ENCODE measurements at places on chromosomes 1 and 21. TPM values are rescaled to one million over a fixed set of nuclear protein-coding genes. Genes with fewer than 3 reads are reported as not detected.

GRCh38 chr1:27634985-27635367 is at the start of gene FGR:
TSS of gene FGR (minus strand) at chr1:27635185. CDS start at chr1:27623916, 11,269 bp downstream.
- H3K27me3 ChIP-seq: peaks cover 4% of the 10 kb centered on the region
- peaks cover 13% of the 10 kb centered on the region for H3K4me1 ChIP-seq
- H3K4me3 ChIP-seq: no peak within 1 kb of the TSS

- H3K4me3 ChIP-seq: no peak overlapping the region
- H3K4me1 ChIP-seq: no peaks in the 10 kb centered on the region
- no peaks in the 10 kb centered on the region for H3K27me3 ChIP-seq
- DNase-seq: no peak
- no peak overlapping the region for H3K27ac ChIP-seq
These were observed 29.1 kb downstream of the LGALS8 start for GRCh38 chr1:236552901-236553300.

The BTG2 gene
- 122 TPM for total RNA-seq

The GRIK3 gene
- total RNA-seq: under 0.01 TPM

The MROH7 gene
- total RNA-seq: 0.66 TPM

The SH2D5 gene
- total RNA-seq: not detected

The ARTN gene
- 12.5 TPM for total RNA-seq

The ST6GALNAC5 gene
- 12.9 TPM for total RNA-seq

All from body of pancreas (tissue), 4 donors.